ENCODE measurements at places on chromosomes 6 and 20.

GRCh38 chr20:37800618-37801017 is 102.3 kb upstream of the VSTM2L start:
- no peak for DNase-seq

GRCh38 chr6:147707524-147707923 is 199.0 kb downstream of the SAMD5 start:
- DNase-seq = no peak

DNA sequence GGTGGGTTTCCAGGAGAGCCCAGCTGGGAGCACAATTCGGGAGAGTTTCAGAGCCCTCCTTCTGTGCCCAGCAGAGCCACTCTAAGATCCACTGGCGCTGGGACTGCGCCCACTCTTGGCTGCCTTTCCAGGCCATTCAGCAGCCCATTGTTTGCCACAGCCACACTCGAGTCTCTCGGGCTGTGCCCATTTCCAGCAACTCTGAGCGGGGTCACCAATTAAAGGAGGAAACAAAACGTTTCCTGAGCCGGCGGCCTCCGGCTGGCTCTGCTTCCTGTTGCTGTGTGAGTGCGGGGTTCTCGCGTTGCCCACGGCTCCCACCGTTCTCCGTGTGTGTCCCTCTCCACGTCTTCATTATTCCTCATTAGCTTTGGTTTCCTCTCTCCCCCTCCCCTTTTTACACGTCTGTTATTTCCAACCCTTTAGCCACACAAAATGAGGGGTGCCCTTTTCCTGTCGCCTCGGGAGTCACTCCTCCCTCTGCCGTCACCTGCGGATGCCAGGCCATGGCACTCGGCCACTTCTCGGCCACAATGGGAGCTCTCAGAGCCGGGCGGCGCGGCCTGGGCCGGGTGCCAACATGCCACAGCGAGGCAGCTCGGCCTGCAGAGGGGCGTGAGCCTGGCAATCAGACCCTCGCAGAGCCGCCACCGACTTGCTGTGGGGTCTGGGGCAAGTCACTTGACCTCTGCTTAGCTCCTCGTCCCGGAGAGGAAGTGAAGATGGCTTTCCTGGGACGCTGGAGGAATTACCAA is 94.3 kb upstream of the NKX2-2 start:
- peak; percentile 88 for DNase-seq

DNA sequence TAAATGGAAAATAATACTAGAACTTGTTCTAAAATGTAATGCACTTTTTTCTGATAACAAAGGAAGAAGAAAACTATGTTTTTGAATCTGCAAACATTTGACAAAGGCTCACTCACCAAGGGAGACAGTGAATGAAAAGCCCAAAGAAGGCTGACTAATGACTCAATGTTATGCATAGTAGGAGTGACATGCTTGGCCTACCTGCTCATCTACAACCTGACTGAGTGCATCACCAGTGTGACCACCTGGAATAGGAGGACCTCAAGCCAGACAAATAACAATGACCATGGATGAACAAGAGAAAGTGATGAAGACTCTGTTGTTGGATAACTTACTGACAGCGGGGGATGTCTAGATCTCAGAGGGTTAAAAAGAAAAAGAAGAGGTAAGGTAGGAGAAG is 157.2 kb downstream of the SIM1 start:
- DNase-seq = no peak

- DNase-seq = no peak
Observed at GRCh38 chr20:57210054-57210910, 56.2 kb downstream of the BMP7 start.

- no peak for DNase-seq
Observed at GRCh38 chr6:36378936-36379335, 8.5 kb downstream of the ETV7 start.

DNA sequence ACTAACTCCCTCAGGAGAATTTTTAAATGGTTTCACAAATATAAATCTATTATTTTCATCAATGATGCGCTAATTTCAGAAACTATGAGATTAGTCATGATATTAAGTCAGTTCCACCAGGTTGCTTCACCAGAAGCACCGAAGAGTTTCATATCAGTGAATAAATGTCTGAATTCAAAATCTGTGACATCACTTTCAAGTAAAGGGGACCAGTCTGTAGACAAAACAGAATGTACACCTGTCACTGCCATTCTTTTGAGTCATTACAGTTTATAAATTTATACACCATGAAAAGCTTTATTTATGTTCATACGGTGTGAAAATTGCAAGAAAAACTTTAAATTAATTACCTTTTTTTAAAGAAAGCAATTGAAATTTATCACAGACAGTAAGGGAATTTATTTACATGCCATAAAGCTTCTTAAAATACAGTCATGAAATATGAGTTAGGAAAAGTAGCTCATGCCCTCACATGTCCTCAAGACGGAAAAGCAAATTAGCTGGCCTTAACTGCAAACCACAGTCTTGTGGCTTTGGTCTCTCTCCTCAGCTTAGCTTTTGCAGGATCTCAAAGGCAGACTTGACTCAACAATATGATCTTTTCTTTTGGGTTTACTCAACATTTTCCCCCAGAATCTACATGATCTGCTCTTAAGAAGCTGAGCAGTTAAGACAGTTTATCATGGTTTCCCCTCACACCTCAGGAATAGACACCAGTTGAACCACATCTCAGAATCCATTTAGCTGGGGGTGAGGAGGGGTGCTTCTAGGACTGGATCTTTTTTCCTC is 177.7 kb upstream of the MCHR2 start:
- no peak for DNase-seq

GRCh38 chr20:41960166-41960565 is 342.0 kb upstream of the CHD6 start:
- DNase-seq = no peak

DNA sequence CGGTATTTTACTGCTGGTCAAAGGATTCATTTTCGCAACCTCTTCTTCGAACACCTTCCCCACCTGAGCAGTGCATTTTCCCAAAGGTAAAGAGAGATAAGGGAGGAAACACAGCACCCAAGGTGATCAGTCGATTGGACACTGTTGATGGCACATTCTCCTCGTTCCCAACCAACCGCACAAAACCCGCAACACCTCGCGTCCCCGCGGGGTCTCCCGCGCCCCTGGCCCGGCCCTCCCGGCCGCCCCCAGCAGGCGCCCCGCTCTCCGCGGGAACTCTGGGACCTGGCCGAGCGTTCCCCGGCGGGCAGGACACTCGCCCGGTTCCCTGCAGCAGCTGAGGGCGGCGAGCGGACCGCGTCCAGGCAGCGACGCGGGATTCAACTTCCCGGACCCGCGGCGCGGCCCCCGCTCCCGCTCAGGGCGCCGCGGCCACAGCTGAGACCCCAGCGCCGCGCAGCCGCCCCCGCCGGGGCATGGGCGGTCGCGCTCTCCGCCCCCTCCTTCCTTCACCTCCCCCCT is 506 bp downstream of the RGS17 start:
- DNase-seq = no peak

DNA sequence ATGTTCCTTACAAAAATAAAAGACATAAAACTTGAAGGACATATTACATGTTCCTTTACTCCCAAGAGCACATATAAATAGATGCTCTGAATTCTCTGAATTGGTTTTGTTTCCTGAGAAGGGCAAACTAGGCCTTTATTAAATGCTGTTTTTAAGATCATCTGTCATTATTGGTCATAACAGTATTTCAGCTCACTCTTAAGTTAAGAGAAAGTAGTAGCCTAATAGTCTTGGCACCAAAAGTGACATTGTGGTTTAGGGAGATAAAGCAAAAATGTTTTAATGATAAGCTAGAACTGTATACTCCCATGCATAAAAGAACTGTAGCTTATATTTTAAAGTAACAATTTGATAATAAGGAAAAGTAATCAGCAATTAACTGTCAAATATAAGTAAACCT is 361.1 kb upstream of the PTCHD4 start:
- no peak for DNase-seq

DNA sequence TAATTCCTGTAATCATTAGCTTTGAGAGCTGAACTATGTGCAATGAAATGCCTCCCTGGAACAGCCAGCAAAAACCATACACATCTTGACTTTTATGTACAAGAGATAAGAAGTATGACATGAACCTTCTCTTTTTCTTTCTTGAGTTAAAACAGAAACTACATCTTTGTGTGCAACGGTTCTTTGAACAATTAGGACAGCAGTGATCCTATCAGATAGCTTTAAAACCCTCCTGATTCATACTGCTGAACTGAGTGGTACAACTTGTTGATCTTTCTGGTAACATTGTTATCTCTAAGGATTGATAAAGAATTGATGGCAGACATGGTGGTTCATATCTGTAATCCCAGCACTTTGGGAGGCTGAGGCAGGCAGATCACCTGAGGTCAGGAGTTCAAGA is 43.4 kb downstream of the TRAF3IP2 start:
- DNase-seq = no peak

DNA sequence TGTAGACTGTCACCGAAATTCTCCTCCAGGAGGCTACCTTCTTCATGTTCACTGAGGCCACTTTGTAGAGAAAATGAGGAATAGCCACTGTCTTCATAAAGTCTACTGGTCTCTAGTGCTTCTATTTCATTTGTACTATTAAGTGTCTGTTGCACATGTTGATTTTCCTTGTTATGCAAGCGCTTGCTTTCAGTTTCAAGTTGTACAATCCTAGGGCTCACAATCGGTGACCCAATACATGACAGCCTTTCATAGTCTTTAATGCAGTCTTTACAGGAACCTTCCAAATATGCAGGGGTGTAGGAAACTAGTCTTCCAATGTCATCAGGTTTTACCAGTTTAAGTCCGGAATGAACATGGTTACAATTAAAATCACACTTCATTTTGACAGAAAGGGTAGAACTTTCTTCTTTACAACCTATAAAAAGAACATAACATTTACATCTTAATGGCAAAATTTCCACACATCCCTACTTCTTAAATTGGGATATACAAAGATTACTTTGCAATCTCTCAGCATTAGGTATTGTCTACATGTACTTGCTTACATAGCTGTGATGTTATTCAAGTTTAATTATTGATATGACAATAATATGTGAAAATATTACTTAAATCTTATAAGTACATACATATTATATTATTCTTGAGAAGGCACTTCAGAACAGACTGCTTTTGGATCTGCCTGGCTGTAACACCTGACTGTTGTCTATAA is 7.5 kb downstream of the FBXO5 start:
- no peak for DNase-seq

- no peak for DNase-seq
Observed at GRCh38 chr6:80540700-80541099, 434.2 kb downstream of the BCKDHB start.

DNA sequence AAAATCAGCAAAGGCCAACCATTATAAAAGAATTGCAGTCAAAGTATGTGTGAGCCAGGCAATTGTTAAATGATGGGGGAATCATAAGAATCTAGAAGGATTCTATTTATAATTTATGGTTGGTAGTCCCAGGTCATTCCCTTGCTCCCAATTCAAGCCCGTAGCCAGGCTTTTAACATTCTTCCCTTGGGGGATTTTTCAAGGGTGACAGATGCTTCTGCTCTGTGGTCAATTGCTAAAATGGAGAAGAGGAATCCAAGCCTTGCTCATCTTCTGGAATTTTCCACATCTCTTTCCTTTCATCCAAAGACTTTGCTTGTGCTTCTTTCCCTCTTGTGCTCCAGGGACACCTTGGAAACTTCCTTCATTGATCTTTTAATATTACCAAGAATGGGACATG is 18.0 kb upstream of the BCAS1 start:
- DNase-seq = no peak

DNA sequence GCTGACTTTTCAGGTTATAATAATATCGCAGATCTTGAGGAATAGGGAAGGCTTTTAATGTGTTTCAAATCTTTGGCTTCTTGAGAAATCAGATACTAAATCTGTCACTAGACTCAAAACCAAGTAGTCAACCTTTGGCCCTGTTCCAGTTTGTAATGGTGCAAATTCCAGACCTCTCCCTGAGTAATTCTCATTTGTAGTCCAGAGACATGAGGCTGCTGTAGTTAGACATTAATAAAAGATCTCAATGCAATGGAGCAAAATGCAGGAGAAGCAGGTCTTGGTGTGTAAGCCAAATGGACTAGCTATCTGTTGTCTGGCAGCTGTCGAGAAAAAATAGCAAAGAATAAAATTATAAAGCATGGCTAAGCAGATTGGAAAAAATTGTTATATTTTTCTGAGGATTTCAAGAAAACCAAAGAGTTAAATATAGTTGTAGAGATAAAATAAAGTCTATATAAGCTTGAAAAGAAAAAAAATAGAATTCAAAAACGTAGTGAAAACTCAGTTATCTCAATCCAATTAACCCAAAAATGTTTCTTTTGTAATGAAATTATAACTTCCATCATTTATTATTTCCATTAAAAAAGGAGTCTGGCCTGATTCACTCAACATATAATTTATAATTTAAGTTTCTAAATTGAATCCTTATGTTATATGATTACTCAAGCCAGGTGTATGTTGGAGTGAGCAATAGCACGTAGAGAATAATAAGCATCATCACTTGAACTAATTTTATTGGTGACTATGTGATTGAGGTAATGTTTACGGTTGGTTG is 161.5 kb upstream of the ADGRB3 start:
- no peak for DNase-seq

DNA sequence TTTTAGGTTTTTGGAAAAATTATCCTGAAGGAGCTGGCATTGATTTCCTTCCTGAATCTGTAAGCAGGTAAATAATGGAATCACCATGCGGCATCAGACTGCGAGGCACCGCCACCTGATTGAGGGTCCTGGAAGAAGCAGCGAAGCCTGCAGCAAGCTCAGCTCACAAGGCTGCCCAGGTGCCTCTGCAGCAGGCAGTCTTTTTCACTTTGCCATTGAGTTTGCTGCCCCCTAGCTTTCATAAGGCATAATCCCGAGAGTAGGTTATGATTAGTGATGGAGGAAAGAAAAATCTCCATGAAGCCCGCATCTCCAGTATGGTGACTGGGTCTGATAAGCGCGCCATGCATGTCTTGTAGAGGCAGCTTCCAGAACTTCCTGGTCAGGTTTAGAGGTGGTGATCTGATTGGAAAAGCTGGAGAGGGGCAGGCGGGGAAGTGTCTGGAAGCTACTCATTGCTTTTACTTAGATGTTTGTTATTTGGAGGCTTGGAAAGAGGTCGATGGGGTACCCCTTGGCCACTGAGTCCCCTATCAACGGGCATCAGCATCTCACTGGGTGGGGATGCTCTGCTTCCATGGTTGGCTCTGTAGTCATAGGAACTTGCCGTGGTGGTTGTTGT is 26.7 kb downstream of the IYD start:
- DNase-seq = peak; percentile 24

GRCh38 chr20:24236201-24236600 is 233.2 kb upstream of the SYNDIG1 start:
- no peak for DNase-seq

GRCh38 chr6:154572556-154572955 is 62.1 kb upstream of the CNKSR3 start:
- DNase-seq = no peak

GRCh38 chr6:111592726-111593511 is 12.8 kb downstream of the TRAF3IP2 start:
- no peak for DNase-seq

- DNase-seq = no peak
Observed at GRCh38 chr6:119129148-119129967, 50.9 kb upstream of the FAM184A start.
